ENCODE measurements at places on chromosomes 7 and 10. TPM values are rescaled to one million over a fixed set of nuclear protein-coding genes. Genes with fewer than 3 reads are reported as not detected.

Gene GRID2IP
- total RNA-seq, result 0.30 TPM

Gene ADD3
- 296 TPM for total RNA-seq

Gene MINDY4
- 1.7 TPM for total RNA-seq

Gene RAMP3
- 0.43 TPM for total RNA-seq

Gene SPDYE2B
- not detected for total RNA-seq

Gene ABCC2
- total RNA-seq, result 2.8 TPM

Gene THSD7A
- total RNA-seq, result 0.08 TPM

Gene CYP26A1
- not detected for total RNA-seq

Gene RAB19
- 5.1 TPM for total RNA-seq

Gene OIT3
- not detected for total RNA-seq

Gene TSPAN13
- 2.0 TPM for total RNA-seq

GRCh38 chr7:133051066-133051465, 30.8 kb downstream of the CHCHD3 start:
- DNase-seq, result no peak

GRCh38 chr10:49005270-49005669, 65.6 kb upstream of the LRRC18 start:
- DNase-seq, result no peak

DNA sequence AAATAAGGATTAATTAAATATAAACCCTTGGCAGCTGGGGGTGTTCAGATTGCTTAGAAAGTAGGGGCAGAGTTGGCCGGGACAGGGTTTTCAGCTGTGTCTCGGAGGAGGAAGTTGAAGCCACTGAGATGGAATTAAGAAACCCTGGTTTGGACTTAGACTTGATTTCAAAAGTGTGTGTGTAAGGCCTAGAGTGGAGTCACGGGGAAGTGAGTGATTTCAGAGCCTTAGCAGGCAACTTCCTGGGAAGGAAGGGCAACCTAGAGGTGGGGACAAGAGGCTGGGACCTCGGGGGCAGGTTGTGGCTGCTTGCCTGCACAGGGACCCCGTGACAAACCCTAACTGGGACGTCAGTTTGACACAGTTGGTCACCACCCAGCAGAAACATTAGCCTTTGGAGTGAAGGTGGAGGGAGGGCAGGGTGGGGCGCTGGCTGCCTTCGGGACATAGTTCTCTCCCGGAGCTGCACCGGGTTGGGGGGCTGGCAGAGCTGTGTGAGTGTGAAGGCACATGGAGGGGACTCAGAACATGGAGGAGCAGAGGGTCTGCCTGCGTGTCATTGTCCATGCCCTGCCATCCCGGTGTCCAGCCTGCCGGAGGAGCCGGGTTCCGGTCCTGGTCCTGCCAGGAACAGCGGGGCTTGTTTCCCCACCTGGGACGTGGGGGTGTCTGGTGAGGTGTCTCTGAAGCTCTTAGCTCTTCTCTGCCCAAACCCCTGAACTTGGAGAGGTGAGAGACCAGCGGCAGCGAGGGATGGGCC, 1.8 kb downstream of the BRI3 start:
- DNase-seq, result no peak

- no peak for DNase-seq
These were observed 24.6 kb upstream of the NPFFR1 start for GRCh38 chr10:70308121-70309060.

DNA sequence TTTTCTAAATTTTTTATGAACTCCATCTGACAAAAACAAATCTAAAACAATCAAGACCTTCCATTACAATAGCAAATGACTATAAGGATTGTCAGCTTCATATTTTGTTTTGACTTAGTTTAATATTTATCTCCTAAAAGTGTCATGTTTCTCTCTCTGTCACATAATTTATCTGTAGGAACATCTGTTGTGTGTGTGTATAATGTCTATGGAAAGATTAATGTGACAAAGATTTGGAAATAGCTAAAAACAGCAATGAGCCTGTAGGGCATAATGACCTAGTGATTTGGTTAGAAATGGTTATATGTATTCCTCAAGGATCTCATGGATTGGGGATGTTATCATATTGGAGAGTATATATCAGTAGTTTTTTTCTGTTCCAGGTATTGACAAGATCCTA, 69.6 kb upstream of the MDFIC start:
- no peak for DNase-seq

GRCh38 chr7:144086730-144087129, 652 bp downstream of the OR2A12 start:
- no peak for DNase-seq

DNA sequence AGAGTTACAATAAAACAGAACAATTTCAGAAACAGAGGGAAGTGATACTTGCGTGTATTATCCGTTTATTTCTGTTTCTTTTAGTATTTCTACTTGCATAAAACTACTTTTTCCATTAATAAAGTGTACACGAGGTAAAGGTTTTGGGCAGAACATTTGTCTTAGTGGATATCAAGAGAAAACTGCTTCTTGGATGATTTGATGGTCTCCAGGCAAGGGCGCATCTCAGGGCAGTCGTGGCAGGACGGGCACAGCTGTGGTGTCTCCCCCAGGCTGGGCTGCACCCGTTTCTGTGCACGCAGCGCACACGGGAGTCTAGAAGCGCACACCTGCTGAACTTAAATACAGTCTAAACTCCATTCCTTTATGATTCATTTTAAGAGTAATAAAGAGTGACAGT, 23.4 kb upstream of the RNF32 start:
- DNase-seq, result no peak

DNA sequence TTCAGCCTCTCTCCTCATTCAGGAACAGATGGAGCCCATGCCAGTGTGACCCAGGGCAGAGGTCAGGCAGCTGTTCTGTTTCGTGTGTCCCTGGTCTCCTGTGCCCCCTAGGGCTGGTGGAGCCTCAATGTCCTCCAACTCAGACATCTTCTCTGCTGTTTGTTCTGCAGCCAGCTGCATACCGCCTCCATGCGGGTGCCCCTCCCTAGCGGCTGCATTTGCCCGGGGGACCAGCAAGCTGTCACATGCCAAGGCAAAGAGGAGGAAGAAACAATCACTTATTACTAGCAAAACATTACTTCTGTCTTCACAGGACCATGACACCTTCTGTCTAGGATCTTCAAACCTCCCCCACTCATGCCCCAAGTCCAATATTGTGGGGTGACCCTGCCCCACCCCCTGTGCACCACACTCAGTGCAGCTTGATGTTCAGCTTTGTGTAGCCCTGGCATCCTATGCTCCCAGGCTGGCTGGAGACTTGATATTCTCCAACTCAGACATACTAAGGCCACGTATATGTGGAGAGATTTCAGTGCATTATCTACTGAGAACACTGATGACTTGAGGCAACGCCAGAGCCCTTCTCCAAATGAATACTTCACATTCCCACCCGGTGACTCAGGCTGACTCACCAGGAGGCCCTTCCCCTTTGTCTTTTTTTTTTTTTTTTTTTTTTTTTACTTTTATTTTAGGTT, 188.9 kb downstream of the SKIDA1 start:
- no peak for DNase-seq

- no peak for DNase-seq
These were observed 16.6 kb downstream of the COL28A1 start for GRCh38 chr7:7519056-7519455.

- no peak for DNase-seq
These were observed 39.8 kb downstream of the ATOH7 start for GRCh38 chr10:68192113-68192512.

DNA sequence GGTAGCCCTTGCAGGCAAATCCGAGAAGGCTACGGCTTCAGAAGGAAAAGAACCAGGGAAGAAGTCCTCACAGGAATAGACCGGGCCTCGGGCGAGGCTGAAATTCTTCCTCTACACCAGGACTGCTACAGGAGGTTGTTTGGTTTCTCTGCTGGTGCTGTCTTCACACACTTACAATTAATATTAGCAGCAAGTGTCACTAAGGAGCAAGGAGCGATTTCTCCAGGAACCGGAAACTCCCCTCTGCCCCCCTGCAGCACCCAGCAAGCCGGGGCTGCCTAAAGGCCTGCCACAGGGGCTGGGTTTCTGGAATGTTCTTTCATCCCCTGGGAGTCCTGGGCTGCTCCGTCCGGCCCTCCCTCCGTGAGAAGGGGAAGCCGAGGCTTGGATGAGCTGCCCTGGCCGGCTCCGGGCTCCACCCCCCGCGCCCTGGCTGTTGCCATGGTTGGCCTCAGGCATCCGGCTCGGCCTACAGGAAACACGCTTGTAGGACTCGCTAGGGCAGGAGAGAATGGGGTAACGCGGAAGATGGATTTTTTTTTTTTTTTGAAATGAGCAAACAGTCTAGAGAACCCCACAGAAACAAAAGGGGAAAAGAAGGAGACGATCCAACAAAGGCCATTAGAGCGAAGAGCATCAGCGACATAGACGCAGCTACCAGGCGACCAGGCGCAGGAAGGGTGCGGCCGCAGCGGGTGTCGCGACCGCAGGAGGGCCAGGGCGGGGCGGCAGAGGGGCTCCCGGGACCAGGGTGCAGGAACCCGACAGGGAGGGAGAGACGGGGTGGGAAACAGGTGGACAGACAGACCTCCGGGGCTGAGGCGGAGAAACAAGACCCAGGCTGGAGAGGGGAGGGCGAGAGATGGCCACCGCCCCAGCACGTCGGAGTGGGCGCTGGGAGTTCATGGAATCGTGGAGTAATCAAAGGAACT, 33.0 kb downstream of the EN2 start:
- DNase-seq, result no peak

DNA sequence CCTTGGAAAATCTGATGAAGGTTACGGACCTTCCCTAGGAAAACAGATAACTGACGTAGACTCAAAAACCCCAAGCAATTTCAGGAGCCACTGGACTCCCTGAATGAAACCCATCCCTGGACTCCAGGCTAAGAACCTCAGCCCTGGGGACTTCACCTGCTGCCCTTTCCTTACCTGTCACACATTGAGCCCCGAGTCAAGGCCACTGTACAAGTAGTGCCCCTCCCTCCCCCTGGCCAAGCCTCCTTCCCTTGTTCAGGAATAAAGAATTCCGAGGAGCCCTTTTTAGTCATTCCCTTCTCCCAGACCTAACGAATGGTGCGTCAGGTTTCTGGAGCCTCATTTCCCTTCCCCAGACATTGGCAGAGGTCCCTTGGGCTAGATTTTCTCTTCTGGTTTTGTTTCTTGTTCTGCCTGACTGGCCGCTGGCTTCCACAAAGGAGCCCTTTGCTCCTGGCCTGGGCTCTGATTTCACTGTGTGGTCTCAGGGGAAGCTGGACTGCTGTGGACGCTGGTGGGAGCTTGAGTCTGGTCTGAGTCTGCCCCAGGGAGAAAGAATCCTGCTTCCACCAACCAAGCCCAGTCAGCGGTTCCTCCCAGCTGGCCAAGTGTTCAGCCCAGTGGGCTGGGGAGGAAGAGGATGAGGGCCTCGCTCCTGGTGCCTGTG, 31.7 kb downstream of the ZNF775 start:
- no peak for DNase-seq

GRCh38 chr10:71459513-71459912, 62.8 kb downstream of the CDH23 start:
- DNase-seq, result no peak

DNA sequence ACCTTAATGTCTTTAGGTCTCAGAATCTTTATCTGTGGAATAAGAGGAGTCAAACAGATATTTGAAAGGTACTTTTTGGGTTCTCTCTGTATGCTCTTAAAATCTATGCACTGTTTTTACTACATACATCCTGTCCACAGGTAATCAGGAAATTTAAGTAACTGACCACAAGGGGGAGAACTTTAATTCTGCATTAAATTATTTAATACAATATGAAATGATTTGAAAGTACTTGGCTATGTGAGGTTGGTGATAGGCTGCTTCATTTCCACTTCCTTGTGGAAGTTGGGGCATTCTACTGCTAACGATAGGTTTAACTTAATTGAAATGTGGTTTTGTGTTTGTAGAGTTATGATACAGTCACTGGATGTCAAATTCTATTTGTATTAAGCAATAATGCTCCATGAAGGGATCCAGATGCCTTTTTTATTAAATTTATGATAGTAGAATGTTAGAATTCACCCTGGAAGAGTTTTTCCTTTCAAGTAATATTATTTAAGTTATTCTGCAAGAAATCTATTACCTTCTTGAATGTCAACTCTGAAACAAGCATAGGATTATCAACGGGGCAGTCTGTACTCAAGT, 6.0 kb downstream of the TEX47 start:
- no peak for DNase-seq

DNA sequence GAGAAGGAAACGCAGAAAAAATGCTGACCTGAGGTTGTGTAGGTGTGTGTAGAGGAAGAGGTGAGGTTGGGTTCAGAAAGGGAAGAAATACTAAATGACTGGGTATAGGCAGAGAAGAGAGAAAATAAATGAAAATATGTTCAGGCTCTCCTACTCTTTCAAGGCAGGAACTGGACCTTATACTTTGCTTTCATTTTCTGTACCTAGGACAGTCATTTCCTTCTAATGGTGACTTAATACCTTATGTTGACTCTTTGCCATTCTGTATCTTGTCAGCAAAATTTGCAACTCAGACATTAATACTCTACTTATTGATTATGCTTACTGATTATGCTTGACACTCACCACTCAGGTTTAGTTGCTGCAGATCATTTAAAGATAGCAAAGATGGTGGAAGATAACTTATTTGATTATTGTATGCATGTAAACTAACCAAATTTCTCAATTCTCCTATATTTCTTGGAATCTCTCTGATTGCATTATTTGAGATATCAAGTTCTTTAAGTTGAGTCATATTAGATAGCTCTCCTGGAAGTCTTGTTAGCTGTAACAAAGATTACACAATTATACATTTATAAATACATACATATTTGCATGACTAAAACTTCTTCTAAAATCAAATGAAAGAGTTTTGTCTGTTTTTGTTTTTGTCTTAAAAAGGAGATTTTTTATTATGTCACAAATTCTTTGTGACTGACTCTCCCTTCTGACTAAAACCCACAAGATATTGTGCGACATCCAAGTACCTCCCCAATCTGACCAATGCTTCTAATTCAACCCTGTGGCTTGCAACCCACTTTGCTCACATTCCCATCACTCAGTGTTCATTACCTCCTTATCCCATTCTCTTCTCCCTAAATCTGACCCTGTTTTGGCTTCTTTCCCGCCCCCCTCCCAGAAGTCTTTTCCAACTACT, 20.0 kb downstream of the LRRD1 start:
- no peak for DNase-seq

GRCh38 chr7:31058122-31058521, 6.0 kb downstream of the ADCYAP1R1 start:
- no peak for DNase-seq

DNA sequence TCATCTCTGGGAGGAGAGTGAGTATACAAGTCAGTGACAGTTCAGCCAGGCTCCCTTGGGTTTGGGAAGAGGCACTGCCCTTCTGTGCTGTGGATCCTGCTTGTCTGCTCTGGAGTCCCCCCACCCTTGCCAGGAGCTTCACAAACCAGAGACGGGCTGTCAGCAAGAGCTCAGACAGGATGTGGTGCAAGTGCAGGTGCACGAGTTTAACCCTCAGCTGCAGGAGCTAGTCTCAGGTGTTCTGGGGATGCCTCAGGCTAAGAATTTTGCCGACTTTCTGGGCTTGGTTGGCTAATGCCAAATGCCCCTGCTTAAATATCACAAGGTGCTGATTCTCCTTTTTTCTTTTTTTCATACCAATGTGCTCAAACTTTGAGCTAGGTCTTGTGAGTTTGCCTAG, 22.3 kb downstream of the ZNF783 start:
- peak; percentile 52 for DNase-seq

- DNase-seq, result no peak
These were observed 83.5 kb upstream of the PRKG1 start for GRCh38 chr10:50990568-50991455.
